ENCODE measurements at places on chromosomes 4 and X.

- no peak for DNase-seq
Observed at GRCh38 chr4:166823126-166823525, 411.2 kb downstream of the SPOCK3 start.

GRCh38 chr4:20185103-20185502 is 66.6 kb upstream of the SLIT2 start:
- DNase-seq = no peak

DNA sequence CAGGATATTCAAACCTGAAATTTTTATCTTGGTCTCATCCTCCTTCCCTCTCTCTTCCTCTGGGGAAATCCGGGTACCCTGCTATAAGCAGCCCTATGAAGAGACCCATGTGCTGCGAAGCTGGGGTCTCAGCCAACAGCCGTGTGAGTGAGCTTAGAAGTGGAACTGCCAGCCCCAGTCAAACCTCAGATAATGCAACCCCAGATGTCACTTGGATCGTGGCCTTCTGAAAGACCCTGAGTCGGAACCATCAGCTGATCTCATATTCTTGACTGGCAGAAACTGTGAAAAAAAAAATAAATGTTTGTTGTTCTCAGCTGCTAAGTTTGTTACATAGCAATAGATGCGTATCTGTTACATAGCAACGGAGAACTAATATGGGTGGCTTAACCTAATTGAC is 198.1 kb upstream of the NPY2R start:
- no peak for DNase-seq

DNA sequence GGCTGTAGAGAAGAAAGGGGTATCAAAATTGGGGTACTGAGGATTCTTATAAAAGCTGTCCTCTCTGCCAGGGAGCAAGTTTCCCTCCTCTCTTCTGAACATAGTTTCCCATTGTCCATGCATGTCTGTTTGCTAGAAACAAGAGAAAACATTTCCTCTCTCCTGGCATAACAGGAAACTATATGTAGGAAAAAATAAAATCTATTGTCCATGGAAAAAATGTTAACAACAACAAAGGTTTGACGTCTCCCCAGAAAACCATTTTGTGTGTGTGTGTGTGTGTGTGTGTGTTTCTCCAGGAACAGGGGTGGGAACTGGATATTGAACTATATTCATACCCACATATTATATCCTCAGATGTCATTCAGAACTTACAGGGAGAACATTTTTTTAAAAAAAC is 107.2 kb downstream of the GASK1B start:
- no peak for DNase-seq

- DNase-seq = no peak
Observed at GRCh38 chr4:174225349-174226049, 58.0 kb downstream of the FBXO8 start.

GRCh38 chr4:100295792-100296191 is 105.5 kb upstream of the DDIT4L start:
- DNase-seq = no peak

DNA sequence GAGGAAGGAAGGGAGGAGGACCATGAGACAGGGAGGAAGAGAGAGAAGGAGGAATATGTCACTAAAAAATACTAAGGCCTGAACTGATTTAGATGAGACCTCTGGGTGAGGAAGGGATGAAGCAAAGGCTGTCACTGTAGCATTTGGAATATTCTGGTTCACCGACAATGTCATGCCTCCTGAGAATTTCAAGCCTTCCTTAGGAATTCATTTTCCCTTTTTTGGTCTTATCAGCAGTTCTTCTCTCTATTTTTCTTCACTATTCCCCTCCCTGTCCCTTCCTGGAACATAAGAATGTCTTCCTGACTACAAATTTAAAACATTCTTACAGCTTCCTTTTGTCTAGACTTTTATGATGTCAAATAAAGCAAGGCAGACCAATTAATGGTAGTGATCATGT is 527.8 kb downstream of the INPP4B start:
- DNase-seq = no peak

DNA sequence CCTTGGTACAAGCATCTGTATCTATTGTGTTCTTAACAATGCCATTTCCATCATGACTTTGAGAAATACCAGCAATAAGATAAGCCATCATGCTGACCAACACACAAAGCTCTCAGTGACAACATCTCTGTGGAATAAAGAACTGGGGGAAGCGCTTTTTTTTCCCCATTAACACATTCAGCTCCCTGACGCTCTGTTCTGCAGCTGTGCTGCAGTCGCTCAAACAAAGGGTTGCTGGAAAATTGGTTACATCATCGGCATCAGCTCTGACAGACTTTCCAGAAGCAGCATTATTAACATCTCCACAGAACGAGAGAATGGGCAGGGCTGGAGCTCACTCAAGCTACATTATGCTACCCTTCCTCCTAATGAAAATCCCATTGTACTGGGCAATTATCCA is 39.9 kb downstream of the DCX start:
- no peak for DNase-seq

DNA sequence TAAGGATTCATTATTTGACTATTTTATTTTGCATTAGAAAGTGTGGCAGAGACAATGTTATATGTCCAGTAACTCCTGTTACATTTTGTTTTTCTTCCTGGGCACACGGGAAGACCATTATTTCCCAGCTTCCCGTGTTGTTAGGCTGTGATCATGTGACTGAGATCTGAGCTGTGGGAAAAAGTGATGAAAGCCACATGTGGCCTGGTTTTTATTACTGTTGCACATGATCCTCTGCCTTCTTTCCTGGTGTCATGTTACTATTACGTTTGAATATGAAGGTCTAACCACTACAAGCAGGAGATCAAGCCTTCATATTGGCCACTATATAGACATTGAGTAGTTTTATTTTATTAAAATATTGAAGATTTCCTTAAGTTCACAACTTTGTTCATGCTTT is 28.2 kb upstream of the MID1 start:
- DNase-seq = no peak

- no peak for DNase-seq
Observed at GRCh38 chr4:113450295-113451080, 311.1 kb downstream of the CAMK2D start.
